ENCODE measurements at places on chromosomes 5 and 9.

DNA sequence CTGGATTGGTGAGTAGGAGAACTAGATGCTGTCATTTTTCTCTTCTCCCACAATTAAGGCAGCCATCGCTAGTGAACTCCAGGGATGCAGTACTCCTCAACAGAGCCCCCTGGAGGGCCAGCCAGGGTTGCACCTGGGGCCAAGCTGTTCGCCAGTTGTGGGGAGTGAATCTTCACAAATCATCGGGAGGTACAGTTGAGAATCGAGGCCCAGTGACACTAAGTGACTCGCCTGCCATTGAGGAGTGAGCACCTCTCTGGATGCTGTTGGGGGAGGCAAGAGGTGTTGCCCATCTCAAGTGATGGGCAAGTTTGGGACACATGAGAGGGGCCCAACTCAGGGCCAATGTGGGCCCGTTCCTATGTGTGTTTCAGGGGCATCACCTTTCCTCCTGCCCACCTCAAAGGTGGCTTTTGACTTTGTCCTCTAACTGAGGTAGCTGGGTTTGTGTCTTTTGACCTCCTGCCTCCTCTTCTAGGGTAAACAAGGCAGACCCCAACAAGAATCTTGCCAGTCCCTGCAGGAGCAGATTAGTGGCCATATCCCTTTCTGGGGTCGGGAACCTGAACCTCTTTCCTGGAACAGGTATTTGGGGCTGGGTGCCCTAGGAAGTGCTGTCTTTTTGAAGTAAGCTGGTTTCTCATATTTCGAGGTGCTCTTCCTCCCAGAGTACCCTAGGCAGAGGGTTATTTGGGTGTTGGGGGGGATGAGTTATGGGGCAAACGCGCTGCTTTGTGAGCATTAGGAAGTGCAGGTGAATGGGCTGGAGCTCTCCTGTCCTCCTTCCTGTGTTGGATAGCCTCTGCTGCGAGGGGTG, 181.2 kb downstream of the MACROH2A1 start:
- no peak for DNase-seq

GRCh38 chr5:1349246-1349645, 4.3 kb upstream of the CLPTM1L start:
- DNase-seq: peak; percentile 23

DNA sequence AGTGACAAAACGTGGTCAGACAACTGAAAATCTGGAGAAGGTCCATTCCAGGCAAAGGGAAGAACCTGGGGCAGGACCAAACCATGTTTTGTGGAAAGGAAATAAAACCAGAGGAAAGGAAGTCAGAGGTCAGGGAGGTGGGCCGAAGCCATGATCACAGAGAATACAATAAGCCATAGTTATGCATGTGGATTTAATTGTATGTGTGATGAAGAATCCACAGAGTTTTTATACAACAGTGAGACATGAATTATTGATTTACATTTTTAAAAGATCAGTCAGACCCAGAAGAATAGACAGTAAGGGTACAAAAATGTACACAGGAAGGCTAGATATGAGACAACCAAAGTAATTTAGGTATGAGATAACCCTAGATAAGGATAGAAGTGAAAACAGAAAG, 20.8 kb downstream of the TTC33 start:
- DNase-seq: no peak

DNA sequence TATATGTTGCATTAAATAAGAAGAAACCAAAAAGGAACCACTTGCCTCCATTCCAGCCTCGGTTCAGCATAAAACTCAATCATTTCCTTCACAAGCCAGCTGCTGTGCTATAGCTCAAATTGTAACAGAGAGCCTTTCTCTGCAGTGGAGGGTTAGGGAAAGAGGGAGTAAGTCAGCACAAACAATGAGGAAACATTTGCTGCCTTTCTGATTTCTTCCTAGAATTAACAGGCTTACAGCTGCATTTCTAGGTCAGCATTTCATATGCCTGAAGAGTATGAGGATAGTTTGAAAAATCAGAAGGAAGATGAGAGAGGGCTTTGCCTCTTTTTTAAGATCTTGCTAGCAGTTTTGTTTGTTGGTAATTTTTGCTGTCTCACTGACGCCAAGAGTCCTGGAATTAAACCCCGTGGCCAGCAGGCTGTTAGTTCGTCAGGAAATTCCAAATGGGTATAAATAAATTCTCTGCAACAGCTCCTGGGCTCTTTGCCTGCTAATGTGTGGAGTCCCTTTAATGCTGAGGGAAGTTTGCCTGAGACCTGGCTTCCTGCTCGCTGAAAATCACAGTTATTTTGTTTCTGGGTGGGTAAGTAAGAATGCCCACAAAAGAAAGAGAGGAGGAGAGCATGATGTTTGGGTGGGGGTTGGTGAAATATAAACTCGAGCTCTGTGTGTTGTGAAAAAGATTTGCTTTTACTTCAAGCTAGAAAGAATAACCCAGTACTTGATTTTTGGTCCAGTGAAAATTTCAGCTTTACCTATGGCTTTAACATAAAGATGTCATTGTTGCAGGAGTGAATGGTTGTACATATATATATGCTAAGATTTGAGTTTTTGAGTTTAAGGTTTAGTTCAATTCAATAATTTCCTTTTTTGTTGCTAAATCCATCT, 148.1 kb upstream of the DMRT1 start:
- no peak for DNase-seq

GRCh38 chr5:151451626-151452520, 4.5 kb downstream of the SLC36A1 start:
- DNase-seq: no peak

- peak; percentile 79 for DNase-seq
Observed at GRCh38 chr5:151097061-151097460, 16.2 kb upstream of the TNIP1 start.

GRCh38 chr9:84502066-84502465, 161.5 kb upstream of the SLC28A3 start:
- peak; percentile 3 for DNase-seq

DNA sequence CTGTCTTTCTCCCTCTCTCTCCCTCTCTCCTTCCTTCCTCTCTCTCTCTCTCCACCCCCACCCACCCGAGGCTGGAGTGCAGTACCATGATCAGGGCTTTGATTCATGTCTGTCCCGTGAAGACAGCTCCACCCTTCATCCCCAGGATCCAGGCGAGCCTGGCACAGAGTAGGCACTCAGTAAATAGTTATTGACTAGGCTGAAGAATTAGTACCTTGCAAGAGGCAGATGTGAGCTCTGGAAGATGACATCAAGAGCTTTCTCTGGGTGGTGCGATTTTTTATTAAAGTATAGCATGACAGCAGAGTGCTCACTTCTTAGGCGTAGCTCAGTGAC, 24.0 kb upstream of the WDR38 start:
- no peak for DNase-seq

GRCh38 chr5:120605325-120606079, 141.4 kb downstream of the PRR16 start:
- DNase-seq: no peak

DNA sequence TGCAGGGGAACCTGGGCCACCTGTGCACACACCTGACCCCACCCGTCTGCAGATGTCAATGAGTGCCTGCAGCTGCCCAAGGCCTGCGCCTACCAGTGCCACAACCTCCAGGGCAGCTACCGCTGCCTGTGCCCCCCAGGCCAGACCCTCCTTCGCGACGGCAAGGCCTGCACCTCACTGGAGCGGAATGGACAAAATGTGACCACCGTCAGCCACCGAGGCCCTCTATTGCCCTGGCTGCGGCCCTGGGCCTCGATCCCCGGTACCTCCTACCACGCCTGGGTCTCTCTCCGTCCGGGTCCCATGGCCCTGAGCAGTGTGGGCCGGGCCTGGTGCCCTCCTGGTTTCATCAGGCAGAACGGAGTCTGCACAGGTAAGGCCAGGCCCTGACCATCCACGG, 14.5 kb upstream of the ASS1 start:
- no peak for DNase-seq

- no peak for DNase-seq
Observed at GRCh38 chr5:172356047-172356446, 72.5 kb upstream of the UBTD2 start.

- DNase-seq: peak; percentile 44
Observed at GRCh38 chr5:128674837-128675446, 136.9 kb upstream of the FBN2 start.

- no peak for DNase-seq
Observed at GRCh38 chr5:39058178-39058921, 15.8 kb downstream of the RICTOR start.

DNA sequence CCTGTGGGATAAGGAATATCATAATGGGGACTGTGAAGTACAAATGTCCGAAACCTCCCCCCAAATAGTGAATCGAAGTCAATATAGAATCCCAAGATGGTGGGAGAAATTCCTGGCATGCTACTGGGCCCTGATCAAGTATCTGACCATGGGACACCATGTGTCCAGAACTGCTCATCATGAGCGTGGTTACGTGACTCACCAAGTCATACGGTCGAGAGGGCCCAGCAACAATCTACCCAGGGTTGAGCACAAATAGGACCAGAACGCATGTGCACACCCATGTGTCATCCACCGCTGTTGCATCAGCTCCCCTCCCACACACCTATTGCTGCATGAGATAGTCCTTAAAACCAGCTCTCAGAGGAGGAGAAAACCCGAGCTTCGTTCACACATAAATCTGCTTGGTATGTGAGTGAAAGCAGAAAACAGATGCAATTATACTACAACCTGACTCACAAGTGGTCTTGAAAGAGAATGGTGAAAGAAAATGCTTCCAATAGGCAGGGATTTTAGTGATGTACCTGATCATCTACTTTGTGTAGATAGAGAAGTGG, 353.2 kb downstream of the CWC27 start:
- DNase-seq: no peak

DNA sequence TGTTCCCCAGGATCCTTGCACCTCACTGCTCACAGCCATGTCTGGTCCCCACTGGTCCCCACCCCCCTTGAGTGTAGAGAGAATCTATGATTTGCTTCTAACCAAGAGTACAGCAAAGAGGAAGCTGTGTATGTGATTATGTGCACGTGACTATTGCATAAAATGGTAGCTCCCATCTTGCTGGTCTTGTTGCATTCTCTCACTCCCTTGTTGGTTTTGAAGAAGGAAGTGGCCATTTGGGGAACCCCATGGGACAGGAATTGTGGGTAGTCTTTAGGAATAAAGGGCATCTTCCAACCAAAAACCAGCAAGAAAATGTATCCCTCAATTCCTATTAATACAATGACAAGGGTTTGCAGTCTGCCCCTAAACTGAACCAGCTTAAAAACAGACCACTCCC, 5.2 kb upstream of the FCN2 start:
- DNase-seq: no peak

GRCh38 chr9:21709464-21710058, 92.9 kb upstream of the MTAP start:
- DNase-seq: peak; percentile 36

GRCh38 chr5:61534481-61535267, 202.6 kb downstream of the ZSWIM6 start:
- DNase-seq: no peak

All from HL-60 (cell line).